ENCODE measurements at places on chromosomes 13 and 19. TPM values are rescaled to one million over a fixed set of nuclear protein-coding genes. Genes with fewer than 3 reads are reported as not detected.

The ARHGAP45 gene
- 2.2 TPM for total RNA-seq

The EXOC3L2 gene
- 0.88 TPM for total RNA-seq

The KLK10 gene
- total RNA-seq, result 0.27 TPM

The SHISA7 gene
- total RNA-seq, result 0.02 TPM

The SIGLEC14 gene
- total RNA-seq, result not detected

The PLVAP gene
- not detected for total RNA-seq
